NAMALWA (cell line): ENCODE measurements at places on chromosomes 7 and 10.

- no peak for DNase-seq
Observed at GRCh38 chr10:79472449-79472848, 27.0 kb upstream of the ZCCHC24 start.

DNA sequence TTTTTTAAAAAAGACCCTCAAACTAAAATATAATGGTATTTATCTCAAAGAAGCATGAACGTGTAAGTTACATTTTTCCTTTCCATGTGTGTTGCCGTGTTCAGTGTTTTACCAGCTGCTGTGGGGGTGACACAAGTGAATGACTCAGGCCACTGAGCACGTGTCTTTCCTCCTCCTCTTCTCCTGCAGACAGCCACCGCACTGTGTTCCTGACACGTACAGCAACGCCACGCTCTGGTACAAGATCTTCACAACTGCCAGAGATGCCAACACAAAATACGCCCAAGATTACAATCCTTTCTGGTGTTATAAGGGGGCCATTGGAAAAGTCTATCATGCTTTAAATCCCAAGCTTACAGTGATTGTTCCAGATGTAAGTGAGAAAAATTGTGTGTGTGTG is 29.7 kb downstream of the TMEM248 start:
- no peak for DNase-seq

GRCh38 chr10:18066947-18067346 is 73.3 kb upstream of the CACNB2 start:
- no peak for DNase-seq

DNA sequence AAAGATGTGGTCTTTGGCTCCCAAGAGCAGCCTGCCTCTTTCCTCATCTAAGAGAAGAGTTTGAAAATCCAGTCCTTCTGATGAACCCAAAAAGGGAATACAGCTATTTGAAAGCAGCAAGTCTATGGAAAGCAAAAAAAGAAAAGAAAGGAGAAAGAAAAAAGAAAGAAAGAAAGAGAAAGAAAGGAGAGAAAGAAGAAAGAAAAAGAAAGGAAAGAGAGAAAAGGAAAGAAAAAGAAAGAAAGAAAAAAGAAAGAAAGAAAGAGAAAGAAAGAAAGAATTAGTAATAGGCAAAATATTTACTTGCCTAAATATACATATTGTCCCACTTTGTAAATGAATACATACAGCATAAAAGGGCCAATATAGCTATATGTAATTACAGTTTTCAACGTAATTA is 89.0 kb downstream of the SEMA3D start:
- DNase-seq: no peak

DNA sequence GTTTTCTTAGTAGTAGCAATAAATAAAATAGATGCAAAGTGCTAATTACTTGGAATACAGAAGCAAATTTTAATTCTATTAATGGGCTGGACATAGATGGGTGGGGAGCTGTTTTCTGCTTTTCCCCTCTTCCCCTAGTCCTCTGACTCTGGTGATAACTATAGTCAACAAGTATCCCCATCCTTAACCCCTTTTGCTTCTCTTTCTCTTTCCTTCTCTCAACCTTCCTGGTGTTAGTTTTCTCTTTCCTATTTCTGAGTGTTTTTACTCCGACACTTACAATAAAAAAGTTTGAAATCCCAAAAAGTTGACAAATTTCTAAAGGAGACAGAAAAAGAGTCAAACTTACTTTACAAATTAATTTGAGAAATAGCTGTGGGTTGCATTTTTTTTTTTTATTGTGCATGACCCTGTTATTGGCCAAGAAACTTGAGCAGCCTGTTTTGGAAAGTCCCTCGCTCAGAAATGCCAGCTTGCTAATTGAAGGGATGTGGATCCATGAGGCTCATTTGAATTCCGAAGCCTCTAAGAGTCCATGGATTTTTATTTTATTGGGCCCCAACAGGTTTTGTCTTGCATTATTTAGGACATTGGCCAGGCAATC is 2.4 kb downstream of the FAS start:
- no peak for DNase-seq

GRCh38 chr7:99396418-99397296 is 11.7 kb downstream of the PDAP1 start:
- DNase-seq: no peak

DNA sequence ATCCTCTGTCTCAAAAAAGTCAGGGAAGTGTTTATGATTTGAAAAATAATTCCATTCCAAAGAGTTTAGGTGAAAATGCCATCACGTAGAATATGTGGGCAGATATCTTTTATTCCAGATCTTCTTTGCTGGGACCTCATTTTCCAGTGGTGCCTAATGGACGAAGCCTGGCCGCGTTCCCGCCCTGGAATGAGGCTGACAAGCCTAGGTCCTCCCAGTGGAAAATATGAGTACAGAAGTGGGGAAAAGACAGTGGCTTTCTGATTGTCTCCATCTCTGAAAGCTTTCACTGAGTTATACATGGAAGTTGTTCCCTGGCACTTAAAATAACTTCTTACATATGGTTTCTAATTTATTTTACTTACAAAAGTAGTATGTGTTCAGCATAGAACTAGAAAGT is 139.4 kb downstream of the TACC2 start:
- DNase-seq: no peak

DNA sequence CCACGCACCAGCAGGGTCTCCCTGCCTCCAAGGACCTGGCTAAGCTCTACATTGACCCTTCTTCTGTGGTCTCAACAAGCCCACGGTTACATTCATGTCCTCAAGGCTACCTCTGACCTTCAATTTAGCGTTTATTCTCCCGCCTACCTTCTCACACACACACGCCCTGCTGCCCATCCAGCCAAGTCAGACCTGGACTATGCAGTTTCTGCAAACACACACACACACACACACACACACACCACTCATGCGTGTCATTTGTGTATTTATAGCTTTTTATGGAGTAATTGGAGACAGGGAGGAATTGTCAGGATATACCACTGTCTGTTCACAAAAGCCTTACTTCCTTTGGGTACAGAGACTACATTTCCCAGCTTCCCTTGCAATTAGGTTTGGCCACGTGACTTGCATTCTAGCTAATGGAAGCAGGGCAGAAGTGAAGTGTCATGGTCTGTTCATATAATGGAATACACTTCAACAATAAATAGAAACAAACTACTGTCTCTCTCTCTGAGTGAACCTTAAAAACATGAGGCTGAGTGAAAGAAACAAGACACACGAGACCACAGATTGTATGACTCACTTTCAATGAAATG is 53.8 kb upstream of the CPXM2 start:
- peak; percentile 79 for DNase-seq

DNA sequence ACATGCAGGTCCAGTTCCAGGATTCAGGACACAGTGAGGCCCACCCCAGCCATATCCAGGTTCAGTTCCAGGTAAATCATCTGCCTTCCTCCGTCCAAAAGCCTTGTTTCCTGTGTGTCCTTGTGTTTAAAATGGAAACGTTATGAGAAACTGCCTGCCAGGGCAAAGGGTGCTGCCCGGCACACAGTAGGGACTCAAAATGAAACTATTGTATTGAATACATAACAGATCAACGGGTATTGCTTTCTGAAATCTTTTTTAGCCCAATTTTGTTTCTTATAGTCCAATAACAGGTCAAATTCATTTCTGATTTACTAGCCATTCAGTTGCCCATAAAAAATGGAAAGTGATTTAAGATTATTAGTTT is 115.5 kb downstream of the EGFR start:
- DNase-seq: no peak

- peak; percentile 84 for DNase-seq
Observed at GRCh38 chr10:45373576-45374349, at the start of gene ALOX5. Gene ALOX5 (plus strand): TSS chr10:45374216. CDS start chr10:45374280, 64 bp downstream.

GRCh38 chr7:36928311-36928710 is 204.0 kb upstream of the AOAH start:
- no peak for DNase-seq

DNA sequence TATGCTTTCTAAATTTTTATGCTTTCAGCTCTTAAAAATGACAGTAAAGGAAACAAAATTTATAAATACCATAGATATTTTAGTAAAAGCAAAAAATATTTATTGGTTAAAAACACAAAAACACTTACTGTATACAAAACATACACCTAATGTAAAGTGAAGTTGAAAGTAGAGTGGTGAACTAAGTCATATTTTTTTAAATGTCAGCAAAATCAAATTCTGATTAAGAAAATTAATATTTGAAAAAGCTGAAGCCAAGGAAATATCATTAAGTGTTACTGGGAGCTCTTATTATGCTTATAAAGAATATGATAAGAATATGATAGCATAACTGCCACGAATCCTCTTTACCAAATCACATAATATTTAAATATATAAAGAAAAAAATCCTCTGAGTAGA is 65.3 kb upstream of the PLXDC2 start:
- no peak for DNase-seq

DNA sequence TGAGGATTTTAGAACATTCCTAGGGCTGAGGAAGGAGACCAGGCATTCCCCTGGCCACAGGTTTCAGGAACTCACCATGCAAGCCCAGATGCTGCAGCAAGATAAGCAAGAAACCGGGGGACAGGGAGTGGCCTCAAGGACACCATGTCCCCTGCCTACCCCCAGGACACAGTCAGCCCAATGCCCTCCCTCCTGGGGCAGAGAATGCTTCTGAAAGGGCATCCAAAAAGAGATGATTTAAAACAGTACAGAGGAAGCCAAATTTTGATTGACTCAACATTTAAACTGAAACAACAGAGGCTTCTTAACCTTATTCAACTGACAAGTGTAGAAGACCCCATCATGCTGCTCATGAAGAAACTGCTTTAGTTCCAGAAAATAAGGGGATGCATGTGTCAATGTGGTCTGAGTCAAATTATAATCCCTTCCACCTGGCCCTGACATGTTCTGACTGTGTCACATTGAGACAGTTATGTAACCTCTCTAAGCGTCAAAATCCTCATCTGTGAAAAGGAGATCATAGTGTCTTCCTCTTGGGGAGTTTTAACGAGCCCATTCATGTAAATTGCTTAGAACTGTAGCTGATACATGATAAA is 60.0 kb downstream of the ICA1 start:
- no peak for DNase-seq

DNA sequence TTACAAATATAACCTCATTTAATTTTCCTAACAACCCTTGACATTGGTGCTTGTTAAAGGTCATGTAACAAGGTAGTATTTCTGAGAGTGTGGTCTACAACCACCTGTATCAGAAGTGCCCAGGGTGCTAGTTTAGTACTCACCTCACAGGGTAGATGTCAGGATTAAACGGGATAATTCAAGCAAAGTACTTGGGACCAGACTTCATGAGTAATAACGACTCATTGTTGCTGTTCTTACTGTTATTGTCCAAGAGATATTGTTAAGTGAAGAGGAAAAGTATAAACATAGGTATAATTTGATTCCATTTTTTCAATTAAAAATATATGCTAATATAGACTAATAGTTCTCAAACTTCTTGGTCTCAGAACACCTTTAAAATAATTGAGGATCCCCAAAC is 179.3 kb downstream of the WNT2 start:
- no peak for DNase-seq

DNA sequence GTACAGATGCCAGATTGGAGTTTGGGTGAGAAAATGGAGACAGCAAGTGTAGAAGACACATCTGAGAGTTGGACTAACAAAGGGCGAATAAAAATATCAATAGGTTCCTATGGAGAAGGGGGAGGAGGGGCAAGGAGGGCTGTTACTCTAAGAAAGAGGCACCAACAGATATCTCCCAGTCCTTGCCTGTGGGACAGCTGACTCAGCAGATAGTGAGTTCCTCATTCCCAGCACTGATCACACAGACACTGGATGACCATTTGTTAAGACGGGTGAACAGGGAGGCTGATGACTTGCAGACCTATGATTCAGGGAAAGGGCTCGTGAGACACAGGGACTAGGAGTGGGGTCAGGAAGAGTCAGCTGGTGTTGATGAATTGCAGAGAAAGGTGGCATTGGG is 5.7 kb upstream of the PRR15 start:
- no peak for DNase-seq

GRCh38 chr7:74561898-74562613 is 95.5 kb upstream of the GTF2I start:
- DNase-seq: no peak

- no peak for DNase-seq
Observed at GRCh38 chr7:64997927-64998391, 7.1 kb upstream of the ZNF117 start.

GRCh38 chr7:112584290-112584689 is 103.5 kb downstream of the LSMEM1 start:
- no peak for DNase-seq

- DNase-seq: peak; percentile 55
Observed at GRCh38 chr10:1109795-1110673, 53.8 kb downstream of the WDR37 start.

DNA sequence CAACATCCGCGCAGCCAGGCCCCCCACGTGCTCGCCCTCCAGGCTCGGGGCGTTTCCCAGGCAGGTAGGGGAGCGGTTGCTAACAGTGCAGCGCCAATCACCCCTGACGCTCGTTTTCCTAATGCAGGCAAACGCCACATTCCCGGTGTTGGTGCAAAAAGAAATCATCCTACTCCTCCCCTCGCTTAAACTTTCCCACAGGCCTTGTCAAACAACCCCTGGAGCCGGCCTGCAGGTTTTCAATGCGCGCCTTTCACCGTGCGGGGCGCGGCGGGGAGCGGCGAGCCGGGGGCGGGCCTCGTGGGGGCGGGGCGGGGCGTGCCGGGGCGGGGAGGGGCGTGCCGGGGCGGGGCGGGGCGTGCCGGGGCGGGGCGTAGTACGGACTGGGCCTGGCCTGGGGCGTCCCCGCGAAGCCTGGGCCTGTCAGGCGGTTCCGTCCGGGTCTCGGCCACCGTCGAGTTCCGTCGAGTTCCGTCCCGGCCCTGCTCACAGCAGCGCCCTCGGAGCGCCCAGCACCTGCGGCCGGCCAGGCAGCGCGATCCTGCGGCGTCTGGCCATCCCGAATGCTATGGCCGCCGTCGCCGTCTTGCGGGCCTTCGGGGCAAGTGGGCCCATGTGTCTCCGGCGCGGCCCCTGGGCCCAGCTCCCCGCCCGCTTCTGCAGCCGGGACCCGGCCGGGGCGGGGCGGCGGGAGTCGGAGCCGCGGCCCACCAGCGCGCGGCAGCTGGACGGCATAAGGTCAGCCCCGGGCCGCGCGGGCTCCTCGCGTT is at the start of gene ECHDC3:
Gene ECHDC3, plus strand, starts transcription at position 374 of the 770 bp plus-strand sequence. Its CDS starts 195 bp downstream, at position 569.
- peak; percentile 43 for DNase-seq

GRCh38 chr7:155194382-155195140 is 103.1 kb upstream of the INSIG1 start:
- DNase-seq: no peak

GRCh38 chr7:2750004-2750407 is 62.0 kb downstream of the AMZ1 start:
- DNase-seq: no peak

DNA sequence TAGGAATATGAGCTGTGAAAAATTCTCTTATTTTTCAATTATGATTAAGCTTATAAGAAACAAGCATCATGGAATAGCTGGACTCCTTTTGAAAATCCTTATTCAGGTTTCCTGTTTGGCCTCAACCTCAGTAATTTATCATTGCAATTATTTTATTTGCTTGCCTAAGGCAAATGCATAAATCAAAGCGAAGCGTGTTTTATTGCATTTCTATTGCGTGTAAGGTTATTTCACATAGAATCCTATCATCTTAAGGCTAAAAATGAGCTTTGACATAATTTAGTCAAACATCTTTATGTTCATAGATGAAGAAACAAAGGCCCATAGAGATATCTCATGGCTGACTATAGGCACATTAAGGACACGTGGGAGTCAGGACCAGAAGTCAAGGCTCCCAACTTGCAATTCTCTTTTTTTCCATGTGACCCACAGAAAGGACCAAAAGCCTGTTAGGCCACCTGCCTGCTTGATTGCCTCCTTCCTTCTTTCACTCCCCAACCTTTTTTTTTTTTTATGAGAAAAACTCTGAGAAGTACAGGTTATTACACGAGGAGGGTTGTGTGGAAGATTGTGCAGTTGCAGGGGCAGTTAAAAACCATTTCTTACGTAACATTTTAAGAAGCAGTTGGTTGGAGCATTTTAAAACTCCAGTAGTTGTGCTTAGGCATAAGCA is 261.0 kb downstream of the HDAC9 start:
- DNase-seq: no peak

- DNase-seq: no peak
Observed at GRCh38 chr7:128948976-128949760, 11.4 kb downstream of the IRF5 start.
